ENCODE measurements at places on chromosomes 4 and X.

DNA sequence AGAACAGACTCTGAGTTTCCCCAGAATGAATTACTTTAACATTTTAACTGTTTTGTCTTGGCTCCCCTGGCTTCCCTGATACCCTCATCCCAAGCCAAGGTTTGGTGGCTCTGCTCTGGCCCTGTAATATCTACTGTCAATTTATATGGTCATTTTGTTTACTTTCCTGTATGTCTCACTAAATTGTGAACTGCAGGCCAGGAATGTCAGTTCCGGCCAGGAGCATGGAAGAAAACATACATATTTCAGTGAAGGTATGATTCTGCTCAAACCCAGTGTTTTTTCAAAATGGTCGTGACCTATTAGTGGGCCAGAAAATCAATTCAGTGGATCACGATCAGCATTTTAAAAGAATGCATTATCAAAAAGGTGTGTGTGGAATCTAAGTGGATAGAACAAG, 1.2 kb downstream of the RPGR start:
- DNase-seq, result no peak

GRCh38 chrX:68589372-68589753, 58.1 kb upstream of the STARD8 start:
- no peak for DNase-seq

DNA sequence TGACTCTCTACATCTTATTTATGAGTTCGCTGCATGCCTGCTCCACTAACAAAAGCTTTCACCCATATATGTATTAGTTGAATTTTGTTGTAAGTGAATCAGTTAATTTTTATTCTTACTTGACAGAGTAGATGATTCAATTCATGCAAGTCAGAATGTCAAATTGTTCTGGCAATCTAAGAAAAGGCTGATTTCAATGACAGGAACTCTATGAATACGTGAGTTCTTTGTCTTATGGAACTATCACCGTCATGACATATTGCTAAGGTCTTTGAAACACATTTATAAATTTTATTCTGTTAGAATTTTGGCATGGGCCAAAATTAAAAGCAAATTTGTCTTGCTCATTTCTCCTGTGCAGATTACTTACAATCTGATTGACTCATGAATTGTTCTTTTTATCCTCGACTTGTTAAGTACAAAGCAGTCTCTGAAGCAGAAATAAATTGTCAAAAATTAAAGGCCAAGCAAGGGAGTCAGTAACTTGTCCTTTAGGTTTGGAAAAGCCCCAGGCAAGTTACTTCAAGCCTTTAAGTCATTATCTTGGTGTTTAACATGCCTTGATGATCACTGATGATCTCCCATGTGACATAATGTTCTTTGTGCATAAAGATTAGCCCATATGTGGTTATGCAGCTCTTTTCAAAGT, 89.0 kb upstream of the GC start:
- DNase-seq, result no peak

- DNase-seq, result no peak
These were observed 684.4 kb upstream of the GNPDA2 start for GRCh38 chr4:45410701-45411210.

GRCh38 chrX:119549327-119550016, 15.7 kb downstream of the STEEP1 start:
- no peak for DNase-seq

DNA sequence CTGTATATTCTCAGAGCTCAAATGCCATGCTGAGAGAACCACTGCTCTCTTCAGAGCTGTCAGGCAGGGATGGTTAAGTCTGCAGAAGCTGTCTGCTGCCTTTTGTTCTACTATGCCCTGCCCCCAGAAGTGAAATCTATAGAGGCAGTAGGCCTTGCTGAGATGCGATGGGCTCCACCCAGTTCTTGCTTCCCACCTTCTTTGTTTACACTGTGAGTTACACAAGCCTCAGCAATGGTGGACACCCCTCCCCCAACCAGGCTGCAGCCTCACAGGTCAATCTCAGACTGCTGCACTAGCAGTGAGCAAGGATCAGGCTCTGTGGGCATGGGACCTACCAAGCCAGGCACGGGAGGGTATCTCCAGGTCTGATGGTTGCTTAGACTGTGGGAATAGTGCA, 271.6 kb downstream of the CENPC start:
- DNase-seq, result no peak

DNA sequence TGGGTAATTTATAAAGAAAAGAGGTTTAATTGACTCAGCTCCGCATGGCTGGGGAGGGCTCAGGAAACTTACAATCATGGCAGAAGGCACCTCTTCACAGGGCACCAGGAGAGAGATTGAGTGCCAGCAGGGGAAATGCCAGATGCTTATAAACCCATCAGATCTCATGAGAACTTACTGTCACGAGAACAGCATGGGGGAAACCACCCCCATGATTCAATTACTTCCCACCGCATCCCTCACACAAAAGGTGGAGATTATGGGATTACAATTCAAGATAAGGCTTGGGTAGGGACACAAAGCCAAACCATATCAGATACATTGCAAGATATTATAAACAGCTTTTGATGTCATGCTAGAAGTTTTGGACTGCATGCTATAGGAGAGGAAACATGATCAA, 204.3 kb downstream of the VEGFC start:
- DNase-seq, result no peak

GRCh38 chrX:88425739-88426138, 321.3 kb upstream of the CPXCR1 start:
- DNase-seq, result no peak

DNA sequence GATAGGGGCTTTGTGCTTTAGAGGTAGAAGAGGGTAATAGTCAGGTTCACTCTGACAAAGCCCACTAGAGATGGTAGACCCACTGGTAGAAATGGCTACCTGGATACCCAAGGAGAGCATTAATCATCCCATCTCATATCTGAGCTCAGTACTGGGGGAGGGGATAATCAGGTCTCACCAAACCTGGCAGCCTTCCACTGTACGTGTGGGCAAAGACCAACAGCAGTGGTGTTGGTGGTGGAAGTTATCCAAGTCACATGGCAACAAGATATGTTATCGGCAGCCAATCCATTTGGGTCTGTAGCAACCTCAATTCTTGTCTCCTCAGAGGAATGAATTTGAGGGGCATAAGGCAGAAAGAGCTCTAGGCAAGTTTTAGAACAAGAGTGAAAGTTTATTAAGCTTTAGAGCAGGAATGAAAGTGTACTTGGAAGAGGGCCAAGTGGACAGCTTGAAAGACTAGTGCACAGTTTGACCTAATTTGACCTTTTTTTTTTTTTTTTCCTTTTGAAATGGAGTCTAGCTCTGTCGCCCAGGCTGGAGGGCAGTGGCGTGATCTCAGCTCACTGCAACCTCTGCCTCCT, 67.0 kb upstream of the CXCL13 start:
- DNase-seq, result no peak

- DNase-seq, result no peak
These were observed 607.8 kb upstream of the ZFP42 start for GRCh38 chr4:187387739-187388138.

- no peak for DNase-seq
These were observed 9.1 kb upstream of the STATH start for GRCh38 chr4:69986663-69987062.

- no peak for DNase-seq
These were observed 633.0 kb upstream of the FAM241A start for GRCh38 chr4:111512081-111512783.

- no peak for DNase-seq
These were observed 9.3 kb downstream of the SORCS2 start for GRCh38 chr4:7201420-7202305.

DNA sequence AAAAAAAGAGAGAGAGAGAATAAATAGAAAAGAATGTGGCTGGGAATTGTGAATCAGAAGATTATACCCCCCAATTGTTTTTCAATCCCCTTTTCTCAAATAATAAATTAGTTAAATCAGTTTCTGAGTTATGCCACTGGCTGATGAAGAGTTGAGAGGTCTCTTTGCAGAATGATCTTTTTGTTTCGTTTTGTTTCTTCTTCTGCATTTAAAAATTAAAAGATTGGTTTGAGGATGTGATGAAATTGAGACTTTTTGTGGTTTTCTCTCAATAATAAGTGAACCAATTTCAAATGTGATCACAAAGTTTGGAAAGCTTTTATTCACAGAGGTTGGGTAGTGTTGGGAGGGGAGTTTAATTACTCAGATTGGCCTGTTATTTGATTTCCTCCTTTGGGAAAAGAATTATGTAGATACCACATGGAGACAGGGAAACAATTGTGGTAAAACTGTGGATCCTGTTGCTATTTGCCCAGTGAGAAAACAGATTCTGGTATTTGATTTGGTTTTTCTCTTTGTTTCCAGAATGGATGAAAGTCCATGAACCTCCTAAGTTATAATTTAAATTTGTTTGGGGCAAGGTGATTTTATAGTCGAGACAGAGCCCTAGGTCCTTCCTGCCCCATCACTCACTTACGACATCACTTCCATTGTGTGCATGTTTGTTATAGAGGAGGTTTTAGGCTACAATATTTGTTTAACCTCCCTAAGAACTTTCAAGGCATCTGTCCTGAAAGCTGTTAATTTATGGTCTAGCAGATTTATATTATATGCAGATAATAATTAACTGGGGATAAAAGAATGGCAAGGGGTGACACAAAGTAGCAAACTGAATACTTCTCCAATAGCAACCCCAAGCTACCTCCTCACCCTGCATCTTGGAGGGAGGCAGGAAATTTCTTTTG, 92.0 kb upstream of the BMPR1B start:
- no peak for DNase-seq

GRCh38 chr4:70946939-70947338, 44.8 kb downstream of the MOB1B start:
- no peak for DNase-seq

GRCh38 chr4:52780206-52780605, 29.0 kb upstream of the ERVMER34-1 start:
- DNase-seq, result no peak

DNA sequence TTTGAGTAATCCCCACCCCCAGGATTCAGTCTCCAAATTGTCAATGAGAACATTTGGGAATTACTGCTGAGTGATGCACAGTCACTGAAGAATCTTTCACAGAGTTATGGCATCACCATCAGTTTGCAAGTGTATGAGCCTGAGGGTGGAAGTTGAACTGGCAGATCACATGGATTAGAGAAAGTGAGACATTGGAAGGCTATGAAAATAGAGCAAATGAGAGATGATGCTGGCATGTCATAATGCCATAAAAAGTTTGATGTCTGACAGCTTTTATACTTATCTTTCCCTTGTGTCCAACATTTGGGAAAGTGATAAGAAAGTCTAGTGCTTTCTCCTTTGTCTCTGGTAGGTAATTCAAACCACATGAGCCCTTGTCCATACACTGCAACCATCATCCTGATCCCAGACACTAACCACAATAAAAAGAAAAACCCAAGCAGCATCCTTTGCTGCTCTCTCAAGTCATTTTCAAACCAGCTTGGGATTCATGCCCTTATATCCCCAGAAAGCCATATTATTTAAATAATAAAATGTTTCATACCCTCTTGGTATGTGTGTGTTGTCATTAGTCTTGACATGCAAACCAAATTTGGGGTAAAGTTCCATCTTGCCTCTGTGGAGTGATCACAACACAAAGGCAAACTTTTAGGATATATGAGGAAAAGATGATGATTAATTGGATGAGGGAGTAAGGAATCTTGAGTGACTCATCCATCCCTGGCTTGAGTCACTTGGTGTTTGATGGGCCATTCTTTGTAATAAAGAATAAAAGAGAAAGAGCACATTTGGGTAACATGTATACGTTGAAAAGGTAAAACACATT, 438.9 kb downstream of the GRXCR1 start:
- no peak for DNase-seq

DNA sequence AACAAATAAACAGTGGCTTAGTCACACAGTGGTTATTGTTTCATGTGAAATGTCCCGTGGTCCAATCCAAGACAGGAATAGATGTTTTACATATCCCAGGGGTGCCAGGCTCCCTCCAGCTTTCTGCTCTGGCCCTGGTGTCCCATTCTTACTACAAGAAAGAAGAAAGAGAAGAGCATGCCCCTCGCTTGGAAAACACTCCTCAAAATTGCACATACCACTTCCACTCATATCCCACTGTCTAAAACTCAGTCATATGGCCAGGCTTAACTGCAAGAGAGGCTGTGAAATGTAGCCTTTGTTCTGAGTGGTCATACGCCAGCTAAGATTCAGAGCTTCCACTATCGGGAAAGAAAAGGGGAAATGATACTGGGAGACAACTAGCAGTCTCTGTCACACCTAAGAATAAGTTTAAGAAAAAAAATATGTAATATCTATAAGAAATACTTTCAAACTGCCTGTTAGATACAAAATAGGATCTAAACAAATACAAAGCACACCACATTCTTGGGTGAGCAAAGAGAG, 306.8 kb upstream of the FAM241A start:
- DNase-seq, result no peak

DNA sequence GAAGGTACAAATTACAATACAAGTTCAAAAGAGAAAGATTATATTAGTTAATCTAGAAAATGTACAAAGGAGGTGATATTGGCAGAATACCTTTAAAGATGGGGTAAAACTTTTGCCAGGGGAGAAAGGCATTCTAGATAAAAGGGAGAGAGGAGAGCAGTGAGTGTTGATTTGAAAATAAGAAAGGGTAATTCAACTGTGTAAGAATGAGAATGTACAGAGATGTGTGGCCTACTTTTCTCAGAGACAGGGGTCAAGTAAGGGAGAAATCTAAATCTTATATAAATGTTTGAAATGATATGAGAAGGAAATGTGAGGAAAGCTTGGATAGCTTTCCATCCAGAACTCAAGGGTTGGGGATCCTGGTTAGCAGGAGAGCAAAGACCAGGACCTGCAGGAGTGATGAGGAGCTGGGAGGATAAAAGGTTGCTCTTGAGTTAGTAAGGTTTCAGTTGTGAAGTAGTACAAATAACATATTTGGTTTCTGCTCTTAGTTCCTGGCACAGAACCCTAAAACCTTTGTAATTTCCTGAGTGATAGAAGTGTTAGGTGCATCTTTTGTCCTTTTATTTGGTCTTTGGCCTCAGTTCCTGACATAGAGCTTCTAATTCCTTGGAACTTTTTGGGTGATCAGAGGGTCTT, 489.9 kb downstream of the INPP4B start:
- no peak for DNase-seq

- DNase-seq, result no peak
These were observed 230.5 kb upstream of the PUDP start for GRCh38 chrX:7378406-7378805.

DNA sequence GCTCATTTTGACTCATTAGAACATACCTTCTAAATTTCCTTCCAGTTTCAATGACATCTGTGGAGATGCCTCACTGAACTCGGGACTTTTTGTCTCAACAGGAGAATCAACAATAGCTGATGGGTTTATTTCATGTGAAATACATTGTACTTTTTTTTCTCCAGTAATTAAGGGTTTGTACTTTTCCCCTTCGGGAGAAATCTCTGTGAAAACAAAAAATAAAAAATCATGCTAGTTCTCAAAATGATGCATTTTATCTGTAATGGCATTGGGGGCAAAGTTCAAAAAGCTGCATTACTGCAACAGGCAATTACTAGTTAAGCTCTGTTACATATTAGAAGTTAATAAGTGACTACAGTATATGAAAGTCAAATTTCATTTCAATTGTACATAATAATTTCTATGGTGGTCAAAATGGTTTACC, 167.3 kb upstream of the SH3RF1 start:
- no peak for DNase-seq
